ENCODE measurements at places on chromosomes 11 and 22. TPM values are rescaled to one million over a fixed set of nuclear protein-coding genes. Genes with fewer than 3 reads are reported as not detected.

- DNase-seq = no peak
Measured at GRCh38 chr11:94297985-94298576, 6.3 kb upstream of the IZUMO1R start.

- peak; percentile 73 for DNase-seq
Measured at GRCh38 chr11:112255067-112255720, 5.5 kb downstream of the PLET1 start.

DNA sequence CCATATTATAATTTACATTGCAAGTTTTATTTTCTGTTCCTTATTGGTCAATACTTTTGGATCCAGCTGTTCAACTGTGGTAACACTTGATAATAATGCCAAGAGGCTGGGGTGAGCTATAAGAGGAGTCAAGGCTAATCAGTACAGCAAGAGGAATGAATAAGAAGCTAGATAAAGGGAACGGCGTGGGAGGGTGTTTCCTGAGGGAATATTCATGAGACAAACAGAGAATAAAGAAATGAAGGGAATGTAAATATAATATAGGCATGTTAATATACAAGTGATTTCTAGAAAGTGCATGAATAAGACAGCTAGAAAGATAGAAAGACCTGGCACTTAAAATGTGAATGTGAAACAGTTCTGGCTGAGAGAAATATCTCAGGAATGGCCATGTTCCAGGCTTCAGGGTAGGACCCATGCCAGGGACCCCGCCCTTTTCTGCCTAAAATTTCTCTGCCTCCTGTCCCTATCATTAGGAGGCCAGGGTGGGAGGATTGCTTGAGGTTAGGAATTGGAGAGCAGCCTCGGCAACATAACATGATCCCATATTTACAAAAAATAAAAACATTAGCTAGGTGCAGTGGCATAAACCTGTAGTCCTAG, 3.9 kb downstream of the OR51B4 start:
- peak; percentile 61 for DNase-seq

SYT7 gene
- total RNA-seq = 7.0 TPM

PKDREJ gene
- 0.09 TPM for total RNA-seq

IGLL1 gene
- not detected for total RNA-seq

GRCh38 chr11:43871051-43871450, 9.6 kb upstream of the ALKBH3 start:
- DNase-seq = no peak

DNA sequence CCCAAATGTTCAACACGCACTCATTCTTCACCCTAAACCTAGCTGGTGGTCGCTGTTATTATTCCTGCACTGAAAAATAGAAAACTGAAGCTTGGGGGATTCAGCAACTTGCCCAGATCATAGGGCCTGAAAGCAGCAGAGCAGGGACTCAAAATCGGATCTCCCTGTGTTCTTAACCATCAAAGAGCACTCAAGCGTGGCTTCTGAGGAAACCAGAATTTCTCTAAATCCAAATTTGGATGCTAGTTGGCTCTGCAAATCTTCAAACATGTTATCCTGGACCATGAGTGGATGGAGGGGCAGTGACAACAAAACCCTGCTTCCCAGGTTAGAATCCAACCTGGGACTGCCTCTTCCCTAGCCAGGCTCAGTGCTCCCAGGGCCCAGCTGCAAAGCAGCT, 11.6 kb upstream of the ARAP1 start:
- no peak for DNase-seq

OR8G5 gene
- total RNA-seq = not detected

GRCh38 chr22:48084729-48085050, 1322.2 kb downstream of the TBC1D22A start:
- DNase-seq = no peak

GRCh38 chr11:86802601-86803051, 2.3 kb downstream of the PRSS23 start:
- DNase-seq = peak; percentile 69

- DNase-seq = no peak
Measured at GRCh38 chr11:32796425-32796824, 2.0 kb upstream of the CCDC73 start.

GRCh38 chr11:93116641-93117441, 81.0 kb downstream of the SLC36A4 start:
- DNase-seq = no peak

IL10RA gene
- total RNA-seq = not detected

- DNase-seq = no peak
Measured at GRCh38 chr22:35403356-35403755, 3.4 kb downstream of the MCM5 start.

- DNase-seq = no peak
Measured at GRCh38 chr22:38518620-38519019, 12.5 kb upstream of the DDX17 start.

GRCh38 chr22:50544078-50544745, 1.5 kb upstream of the KLHDC7B start:
- peak; percentile 53 for DNase-seq

CCDC116 gene
- total RNA-seq = 0.25 TPM

DNA sequence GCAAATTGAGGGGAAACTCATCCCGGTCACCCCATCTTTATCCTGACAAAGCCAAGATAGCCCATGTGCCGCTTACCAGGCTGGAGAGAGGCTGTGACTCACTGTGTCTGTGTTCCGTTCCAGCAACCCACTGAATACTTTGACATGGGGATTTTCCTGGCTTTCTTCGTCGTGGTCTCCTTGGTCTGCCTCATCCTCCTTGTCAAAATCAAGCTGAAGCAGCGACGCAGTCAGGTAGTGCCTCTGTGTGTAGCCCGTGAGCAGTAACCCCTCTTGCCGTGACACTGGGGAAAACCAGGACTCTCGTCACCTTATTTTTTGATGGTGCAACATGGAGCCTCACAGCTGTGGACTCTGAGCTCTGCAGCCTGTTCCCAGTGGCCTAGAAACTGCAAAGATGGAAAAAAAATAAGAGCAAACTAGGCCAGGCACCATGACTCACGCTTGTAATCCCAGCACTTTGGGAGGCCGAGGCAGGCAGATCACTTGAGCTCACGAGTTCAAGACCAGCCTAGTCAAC, 16.9 kb downstream of the C22orf31 start:
- peak; percentile 77 for DNase-seq

DNA sequence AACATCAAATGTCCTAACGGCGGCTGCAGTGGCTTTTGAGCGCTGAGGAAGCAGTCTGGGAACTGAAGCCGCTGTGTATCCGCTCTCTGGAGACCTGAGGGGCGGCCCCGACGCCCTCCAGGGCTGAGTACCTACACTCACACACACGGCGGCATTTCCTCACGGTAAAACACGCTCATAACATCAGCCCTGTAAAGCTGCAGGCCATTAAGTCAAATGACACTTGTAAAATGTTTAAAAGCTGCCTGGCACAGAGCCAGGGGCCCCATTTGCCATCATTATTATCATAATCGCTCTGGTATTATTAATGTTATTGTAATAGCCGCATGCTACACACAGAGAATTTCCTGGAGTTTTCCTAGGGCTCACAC, 5.1 kb downstream of the CARS1 start:
- DNase-seq = no peak

- DNase-seq = no peak
Measured at GRCh38 chr11:62499944-62500649, 46.5 kb downstream of the AHNAK start.

DNA sequence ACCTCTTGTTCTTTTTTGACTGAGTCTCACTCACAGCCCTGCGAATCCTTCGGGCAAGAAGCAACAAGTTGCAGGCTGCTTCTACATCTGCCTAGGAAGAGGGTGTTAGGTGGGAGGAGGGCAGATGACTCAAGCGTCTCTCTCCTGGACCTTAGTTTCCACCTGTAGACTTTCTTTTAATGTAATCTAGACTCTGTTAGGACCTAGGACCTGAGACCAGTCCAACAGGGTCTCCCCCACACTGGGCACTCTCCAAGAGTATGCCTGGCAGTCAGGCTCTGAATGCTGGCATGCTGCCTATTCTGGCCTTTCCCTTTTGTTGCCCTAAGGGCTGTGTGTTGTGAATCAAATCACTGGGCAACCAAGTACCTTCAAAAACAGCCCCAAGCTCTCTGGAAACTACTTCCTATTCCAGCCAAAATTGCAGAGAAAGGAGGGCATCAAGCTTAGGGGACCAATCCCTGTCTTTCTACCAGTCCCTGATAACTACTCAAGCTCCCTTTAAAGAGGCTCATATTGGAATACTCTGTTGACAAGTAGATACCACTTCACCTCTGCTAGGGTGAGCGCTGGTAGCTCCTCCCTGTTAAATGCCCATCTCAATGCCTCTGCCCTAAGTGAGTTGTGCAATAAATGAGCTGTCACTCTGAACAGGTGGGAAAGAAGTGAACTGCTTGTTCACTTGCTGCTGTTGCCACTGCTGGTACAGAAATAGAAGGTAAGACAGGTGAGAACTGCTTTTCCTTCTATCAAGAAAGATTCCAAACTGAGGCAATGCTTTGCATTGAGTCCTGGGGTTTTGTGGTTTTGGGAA, at the start of gene BBOX1:
Gene BBOX1 (plus strand): TSS at position 514 of the 814 bp plus-strand sequence. CDS start 14,616 bp downstream, outside the sequence.
- DNase-seq = no peak

DNA sequence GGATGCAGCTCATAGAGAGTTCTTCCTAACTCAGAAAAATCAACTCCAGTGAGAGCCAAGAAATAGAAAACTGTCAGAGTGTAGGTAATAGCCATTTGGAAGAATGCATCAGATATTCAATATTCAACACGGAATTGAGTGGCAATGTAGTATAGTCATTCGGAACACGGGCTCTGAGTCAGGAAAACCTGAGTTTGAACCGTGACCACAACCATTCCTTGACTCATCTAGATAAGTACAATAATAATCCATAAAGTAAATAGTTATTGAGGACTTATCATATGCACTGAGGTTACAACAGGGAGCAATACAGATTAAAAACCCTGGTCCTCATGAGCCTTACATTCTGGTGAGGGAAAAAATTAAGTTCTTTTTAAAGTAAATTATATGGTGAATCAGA, 62.6 kb upstream of the PHF21A start:
- peak; percentile 35 for DNase-seq

GRCh38 chr22:50250555-50251476, at the start of gene HDAC10:
TSS of gene HDAC10 (minus strand) at chr22:50251265. CDS start at chr22:50251032, 233 bp downstream.
- peak; percentile 64 for DNase-seq

- DNase-seq = peak; percentile 40
Measured at GRCh38 chr11:111627591-111627990, 25.3 kb downstream of the SIK2 start.

SLC22A6 gene
- total RNA-seq = not detected

- DNase-seq = no peak
Measured at GRCh38 chr11:46903846-46904245, 14.5 kb downstream of the LRP4 start.

RAB30 gene
- 25.9 TPM for total RNA-seq

Measured in fibroblast of the aortic adventitia (primary cell).